ENCODE measurements at places on chromosomes 6 and 20. TPM values are rescaled to one million over a fixed set of nuclear protein-coding genes. Genes with fewer than 3 reads are reported as not detected.

ARMC12 gene
- 1.2 TPM for total RNA-seq

FAM110A gene
- total RNA-seq = 14.1 TPM

PSMF1 gene
- total RNA-seq = 114 TPM

OR2B6 gene
- not detected for total RNA-seq

TMC2 gene
- total RNA-seq = not detected

SRF gene
- 26.3 TPM for total RNA-seq

SNAP25 gene
- total RNA-seq = not detected

MUC21 gene
- not detected for total RNA-seq

SAMD3 gene
- 30.0 TPM for total RNA-seq
